Stimulated activated CD8-positive, alpha-beta memory T cell treated with anti-CD3 and anti-CD28 coated beads, Interleukin-4, amount 100 ng/mL, for 24 hours (primary cell): ENCODE measurements at places on chromosomes 11 and 22.

DNA sequence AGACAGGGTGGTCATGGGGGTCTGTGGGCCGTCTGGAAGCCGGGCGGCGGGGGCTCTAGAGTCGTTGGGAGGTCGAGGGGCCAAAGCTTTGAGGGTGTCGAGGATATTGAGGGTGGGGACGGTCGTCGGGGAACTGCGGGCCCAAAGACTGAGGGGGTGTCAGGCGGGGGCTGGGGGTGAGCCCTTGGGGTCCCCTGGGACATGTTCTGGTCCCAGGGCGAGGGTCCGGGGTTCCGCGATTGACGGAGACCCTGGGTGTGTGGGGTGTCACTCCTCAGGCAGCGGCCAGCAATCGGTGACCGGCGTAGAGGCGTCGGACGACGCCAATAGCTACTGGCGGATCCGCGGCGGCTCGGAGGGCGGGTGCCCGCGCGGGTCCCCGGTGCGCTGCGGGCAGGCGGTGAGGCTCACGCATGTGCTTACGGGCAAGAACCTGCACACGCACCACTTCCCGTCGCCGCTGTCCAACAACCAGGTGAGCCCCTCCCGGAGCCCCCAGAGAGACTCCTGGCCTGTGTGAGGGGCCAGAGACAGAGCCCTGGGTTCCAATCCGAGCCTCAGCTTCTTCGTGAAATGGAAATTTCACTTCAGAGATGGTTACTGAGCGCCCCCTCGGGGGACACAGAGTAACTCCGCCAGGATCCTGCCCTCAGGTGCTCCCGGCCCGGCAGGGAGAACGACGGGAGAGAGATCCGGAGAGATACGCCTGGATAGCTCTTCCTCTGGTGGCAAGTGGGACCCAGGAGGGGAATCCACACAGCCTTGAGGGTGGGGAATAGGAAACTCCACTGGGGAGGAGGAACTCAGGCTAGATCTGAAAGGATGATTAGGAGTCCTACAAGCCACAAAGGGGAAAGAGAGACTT, 714 bp downstream of the SDF2L1 start:
- no peak for DNase-seq

GRCh38 chr22:45702981-45703380, 31.3 kb downstream of the ATXN10 start:
- DNase-seq, result no peak

DNA sequence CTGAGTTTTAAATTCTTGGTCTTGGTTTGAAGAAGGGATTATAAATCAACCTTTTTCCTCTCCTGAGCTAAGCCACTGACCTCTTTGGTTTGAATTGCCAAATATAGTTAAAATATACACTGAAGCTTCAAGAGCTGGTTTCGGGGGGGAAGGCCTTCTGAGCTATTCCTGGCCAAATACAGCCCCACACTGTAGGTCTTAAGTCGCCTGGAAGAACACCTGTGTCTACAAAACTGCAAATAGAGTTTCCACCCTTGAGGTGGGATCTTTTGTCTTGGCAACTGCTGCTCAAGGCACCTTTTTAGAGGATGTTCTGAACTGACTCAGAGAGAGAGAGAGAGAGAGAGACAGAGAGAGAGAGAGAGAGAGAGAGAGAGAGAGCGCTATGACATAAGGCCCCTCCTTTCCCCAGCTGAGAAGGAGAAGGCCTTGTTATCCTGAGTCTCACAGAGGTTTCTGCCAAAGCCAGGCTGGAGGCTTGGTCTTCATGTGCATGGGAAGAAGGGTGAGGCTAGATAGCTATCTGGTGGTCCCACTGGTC, 5.5 kb downstream of the ADM start:
- DNase-seq, result no peak

GRCh38 chr22:37920126-37920525, 14.0 kb downstream of the MICALL1 start:
- DNase-seq, result no peak

- DNase-seq, result no peak
Observed at GRCh38 chr22:32622744-32623110, 148.1 kb downstream of the FBXO7 start.

DNA sequence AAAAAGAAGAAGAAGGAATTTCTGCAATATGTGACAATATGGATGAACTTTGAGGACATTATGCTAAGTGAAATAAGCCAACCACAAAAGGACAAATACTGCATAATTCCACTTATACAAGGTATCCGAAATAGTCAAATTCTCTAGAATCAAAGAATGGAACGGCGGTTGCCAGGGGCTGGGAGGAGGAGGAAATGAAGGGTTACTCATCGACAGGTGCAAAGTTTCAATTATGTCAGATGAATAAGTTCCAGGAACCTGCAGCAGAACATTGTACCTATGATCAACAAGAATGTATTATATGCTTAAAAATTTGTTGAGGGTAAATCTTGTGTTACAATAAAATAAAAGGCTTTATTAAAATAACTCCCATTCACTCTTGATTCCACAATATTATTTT, 49.0 kb downstream of the SC5D start:
- DNase-seq, result no peak

DNA sequence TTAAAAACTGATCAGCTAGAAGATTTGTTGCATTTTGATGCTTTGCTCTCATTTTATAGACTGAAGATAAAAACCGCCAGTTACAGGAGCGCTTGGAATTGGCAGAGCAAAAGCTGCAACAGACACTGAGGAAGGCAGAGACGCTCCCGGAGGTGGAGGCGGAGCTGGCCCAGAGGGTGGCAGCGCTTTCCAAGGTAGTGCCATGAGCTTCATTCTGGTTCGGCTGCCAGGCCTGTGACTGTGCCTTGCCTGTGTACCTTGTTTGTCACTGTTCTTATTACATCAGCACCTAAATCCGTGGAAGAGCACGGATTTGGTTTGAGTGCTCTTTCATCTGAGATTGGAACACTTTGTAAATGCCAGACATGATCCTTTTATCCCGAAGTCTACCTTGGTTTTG, 61.4 kb downstream of the PPFIA1 start:
- DNase-seq, result no peak

- no peak for DNase-seq
Observed at GRCh38 chr11:106333678-106334077, 256.2 kb downstream of the AASDHPPT start.

DNA sequence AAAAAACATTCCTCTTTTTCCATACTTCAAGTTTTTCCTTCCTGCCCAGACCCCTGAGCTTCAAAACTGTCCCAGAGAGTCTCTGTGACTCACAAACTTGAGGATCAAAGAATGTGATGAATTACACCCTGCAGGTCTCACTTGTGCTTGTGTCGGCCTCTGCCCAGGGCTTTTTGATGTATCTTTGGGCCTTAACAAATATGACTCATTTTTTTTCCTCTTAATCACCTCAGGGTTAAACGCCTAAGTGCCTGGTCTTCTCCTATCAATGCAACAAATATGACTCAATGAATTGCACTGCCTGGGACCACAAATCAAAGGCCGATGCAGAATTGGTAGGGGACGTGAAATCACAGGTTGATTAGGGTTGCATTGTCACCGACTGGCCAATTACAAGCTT, 267.7 kb downstream of the LARGE1 start:
- DNase-seq, result no peak

DNA sequence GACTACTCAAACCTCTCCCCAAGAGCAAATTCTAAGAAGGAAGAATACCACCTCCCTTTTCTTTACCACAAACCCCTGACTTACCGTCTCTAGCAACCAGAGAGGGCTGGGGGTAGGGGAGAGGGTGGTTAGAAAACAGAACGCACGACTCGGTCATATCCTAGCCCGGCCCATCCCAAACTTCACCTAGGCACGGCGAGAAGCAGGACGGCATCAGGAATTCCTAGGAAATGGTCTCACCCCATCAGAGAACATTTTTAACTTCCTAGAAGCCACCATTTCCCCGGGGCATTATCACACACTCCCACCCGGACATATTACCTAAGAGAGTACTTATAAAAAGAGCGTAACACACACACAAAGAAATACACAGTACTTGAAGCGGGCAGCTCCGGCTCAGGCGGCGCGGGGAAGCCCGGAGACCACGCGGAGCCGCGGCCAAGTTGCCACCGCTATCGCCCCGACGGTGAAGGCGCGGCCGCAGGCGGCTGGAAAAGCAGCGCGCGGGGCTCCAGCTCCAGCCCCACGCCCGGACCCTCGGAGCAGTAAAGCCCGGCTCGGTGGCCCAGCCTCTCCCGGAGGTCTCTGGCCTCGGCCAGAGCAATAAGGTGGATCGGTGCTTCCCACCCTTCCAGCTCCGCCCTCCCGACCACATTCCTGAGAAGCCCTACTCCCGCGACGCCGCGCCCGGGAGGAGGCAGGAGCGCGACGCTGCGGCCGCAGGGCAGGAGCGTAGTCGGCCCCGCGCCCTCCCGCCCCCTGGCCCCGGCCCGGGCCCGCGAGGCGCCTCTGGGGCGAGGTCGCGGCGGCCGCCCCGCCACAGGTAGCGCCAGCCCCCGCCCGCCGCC, 878 bp downstream of the RRAS2 start:
- peak; percentile 20 for DNase-seq

- DNase-seq, result peak; percentile 93
Observed at GRCh38 chr11:65860278-65861164, at the start of gene MUS81. Gene MUS81 (plus strand): TSS chr11:65860433. CDS start chr11:65860754, 321 bp downstream.

DNA sequence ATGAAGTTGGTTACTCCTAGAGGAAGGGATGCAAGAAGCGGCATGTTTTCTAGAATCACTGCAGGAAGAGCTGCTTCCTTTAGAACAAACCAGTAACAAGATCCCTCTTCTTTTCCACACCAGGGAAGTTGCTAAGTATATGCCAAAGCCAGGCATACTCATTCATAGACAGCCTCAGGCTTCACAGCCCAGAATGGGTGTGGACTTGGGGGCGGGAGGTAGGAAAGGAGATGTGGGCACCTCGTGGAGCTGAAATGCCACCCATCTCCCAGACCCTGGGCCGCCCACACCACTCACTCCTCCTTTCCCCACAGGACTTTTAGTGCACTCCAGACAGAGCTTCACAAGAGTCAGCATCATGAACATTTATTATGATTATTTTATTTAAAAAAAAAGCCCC, 16.0 kb upstream of the TMEM121B start:
- DNase-seq, result no peak

DNA sequence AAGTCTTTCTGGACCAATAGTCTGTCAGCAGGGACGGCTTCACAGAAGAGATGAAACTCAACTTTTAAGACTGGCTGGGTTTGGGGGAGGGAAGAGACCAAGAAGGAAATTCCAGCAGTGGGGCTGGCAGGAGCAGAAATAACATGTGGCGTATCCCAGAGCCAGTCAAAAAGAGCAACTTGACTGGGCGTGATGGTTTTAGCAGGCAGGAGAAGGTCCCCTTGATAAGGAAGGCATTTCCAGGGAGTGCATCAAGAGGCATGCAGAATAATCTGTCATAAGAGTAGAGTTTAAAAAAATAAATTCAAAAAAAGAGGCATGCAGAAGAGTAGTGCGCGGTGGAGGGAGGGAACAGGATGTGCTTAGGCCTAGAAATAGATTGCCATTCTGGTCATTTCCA, 52.5 kb downstream of the C22orf31 start:
- DNase-seq, result no peak

GRCh38 chr11:95150956-95151684, 61.5 kb downstream of the ENDOD1 start:
- peak; percentile 78 for DNase-seq

DNA sequence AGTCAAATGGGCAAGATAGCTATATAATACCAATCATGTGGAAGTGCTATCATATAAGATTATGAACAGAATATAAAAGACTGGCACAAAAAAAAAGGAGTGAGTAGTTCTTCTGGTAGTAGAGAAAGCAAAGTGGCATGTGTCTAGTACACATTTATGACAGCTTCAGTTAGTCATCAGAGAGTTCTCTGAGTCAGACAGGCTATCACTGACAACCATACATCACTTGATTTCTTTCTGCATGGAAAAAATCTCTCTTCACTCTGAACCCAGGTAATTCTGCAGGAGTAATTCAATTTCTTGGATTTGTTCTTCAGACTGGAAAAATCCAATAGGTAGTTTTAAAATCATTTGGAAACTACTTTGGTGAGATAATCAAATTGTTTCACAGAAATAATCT, 286.8 kb upstream of the ANO3 start:
- DNase-seq, result no peak

DNA sequence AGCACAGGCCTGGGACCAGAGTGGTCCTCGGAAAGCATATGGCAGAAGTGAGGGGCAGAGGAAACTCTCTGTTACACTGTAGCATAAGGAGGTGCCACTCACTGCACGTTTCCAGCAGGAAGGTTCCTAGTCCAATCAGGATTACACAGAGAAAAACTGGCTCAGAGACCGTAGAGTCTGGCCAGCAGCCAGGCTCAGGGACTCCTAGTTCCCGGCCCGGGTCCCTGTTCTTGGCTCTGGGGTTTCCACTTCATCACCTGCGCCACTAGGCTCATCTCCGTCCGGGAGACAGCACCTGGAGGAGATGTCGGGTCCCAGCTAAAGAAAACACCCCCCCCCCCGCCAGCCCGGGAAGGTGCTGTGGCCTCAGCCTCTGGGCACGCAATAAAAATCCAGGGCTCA, 1.1 kb downstream of the TTLL12 start:
- no peak for DNase-seq

GRCh38 chr11:65078151-65078550, 5.7 kb downstream of the CDCA5 start:
- DNase-seq, result peak; percentile 46

GRCh38 chr22:23010430-23010829, 59.9 kb upstream of the GNAZ start:
- DNase-seq, result no peak

DNA sequence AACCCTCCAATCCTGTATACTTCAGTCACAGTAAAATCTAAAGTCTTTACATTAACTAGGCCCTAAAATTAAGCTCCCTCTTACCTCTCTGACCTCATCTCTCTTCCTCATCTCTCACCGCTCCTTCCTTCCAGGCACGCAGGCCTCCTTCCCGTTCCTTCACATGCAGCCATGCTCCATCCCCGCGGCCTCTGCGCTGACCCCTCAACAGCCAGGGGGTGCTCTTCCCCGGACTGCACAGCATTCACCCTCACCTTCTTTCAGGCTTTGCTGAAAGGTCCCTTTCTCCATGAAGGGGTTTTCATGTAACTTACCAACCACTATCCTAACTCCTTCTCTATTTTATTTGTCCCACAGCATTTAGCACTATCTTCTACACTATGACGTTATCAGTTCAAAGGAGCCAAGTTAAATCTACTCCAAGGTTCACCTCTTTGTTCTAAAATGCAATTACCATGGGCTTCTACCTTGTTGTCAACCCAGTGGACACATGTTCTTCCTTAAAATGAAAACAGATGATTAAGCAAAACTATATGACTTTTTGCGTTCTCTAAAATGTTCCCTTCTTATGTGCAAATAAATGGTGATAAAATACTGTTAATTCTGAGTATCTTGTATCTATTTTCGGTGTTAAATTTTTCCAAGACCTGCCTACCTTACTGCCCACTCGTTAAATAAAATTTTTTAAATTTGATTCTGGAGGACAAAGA, 57.8 kb upstream of the APOA1 start:
- no peak for DNase-seq

GRCh38 chr11:75280227-75280701, 39.7 kb downstream of the TPBGL start:
- DNase-seq, result peak; percentile 59

GRCh38 chr11:783581-784015, 6.3 kb downstream of the CEND1 start:
- DNase-seq, result no peak

GRCh38 chr11:120133216-120134105, 4.5 kb downstream of the TRIM29 start:
- no peak for DNase-seq

- DNase-seq, result no peak
Observed at GRCh38 chr11:39683288-39683950, 1776.0 kb downstream of the LRRC4C start.
